ENCODE measurements at places on chromosomes 1 and 21. TPM values are rescaled to one million over a fixed set of nuclear protein-coding genes. Genes with fewer than 3 reads are reported as not detected.

Gene ERICH3
- polyA plus RNA-seq: not detected

Gene OR10Z1
- polyA plus RNA-seq: not detected

Gene ALPL
- 4.1 TPM for polyA plus RNA-seq

Gene OR2L8
- not detected for polyA plus RNA-seq

Gene C1orf185
- not detected for polyA plus RNA-seq

Gene CLCA4
- polyA plus RNA-seq: 854 TPM

Gene KIF2C
- polyA plus RNA-seq: 16.2 TPM

Gene CATSPERE
- not detected for polyA plus RNA-seq

Gene FAM131C
- polyA plus RNA-seq: not detected

Gene PERM1
- 0.69 TPM for polyA plus RNA-seq

Gene HMCN1
- 0.46 TPM for polyA plus RNA-seq

Gene HCRTR1
- 0.03 TPM for polyA plus RNA-seq

Gene PPIAL4G
- not detected for polyA plus RNA-seq

Gene F11R
- 96.7 TPM for polyA plus RNA-seq

Gene KCNA2
- 0.69 TPM for polyA plus RNA-seq

Gene ZNF695
- under 0.01 TPM for polyA plus RNA-seq

Gene SPRTN
- 5.3 TPM for polyA plus RNA-seq

Gene PGLYRP3
- 0.16 TPM for polyA plus RNA-seq

Gene TSPAN2
- 5.5 TPM for polyA plus RNA-seq

Gene ATP6V0B
- 286 TPM for polyA plus RNA-seq

Gene CFAP141
- not detected for polyA plus RNA-seq

Gene COL16A1
- 4.6 TPM for polyA plus RNA-seq
